ENCODE measurements at places on chromosomes 5 and 9.
A peak's percentile ranks its signal among the peaks of the same experiment; 100 is the strongest.

- DNase-seq = peak; percentile 15
Measured at GRCh38 chr5:138109463-138110265, 25.8 kb downstream of the WNT8A start.

DNA sequence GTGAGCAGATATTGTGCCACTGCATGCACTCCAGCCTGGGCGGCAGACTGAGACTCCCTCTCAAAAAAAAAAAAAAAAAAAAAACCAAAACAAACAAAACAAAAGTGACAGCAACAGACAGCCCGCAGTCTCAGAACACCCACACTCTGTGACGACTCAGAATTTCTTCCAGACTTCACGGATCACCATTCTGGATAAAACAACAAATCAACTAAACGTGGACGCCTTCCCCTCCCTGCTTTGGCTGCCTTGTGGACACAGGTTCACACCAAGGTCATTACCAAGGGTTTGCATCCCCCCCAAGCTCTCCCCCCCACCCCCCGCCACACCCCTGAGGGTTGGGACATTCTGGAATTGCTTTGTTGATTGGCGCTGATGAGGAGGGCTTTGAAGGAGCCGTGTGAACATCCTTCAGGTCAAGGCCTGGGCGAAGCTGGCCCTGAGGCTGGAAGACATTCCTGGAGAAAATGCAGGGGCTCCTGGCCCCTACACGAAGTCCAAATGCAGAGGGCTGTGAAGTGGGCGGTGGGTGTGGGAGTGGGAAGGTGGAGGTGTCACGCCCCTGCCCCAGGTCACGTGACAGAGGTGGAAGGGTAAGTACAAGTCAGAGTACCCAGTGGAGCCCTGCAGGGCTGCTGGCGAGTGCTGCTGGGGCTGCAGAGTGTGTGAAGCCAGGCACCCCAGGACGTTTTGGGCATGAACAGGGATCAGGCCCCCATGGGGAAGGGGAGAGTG, 10.1 kb downstream of the LCN10 start:
- no peak for DNase-seq

DNA sequence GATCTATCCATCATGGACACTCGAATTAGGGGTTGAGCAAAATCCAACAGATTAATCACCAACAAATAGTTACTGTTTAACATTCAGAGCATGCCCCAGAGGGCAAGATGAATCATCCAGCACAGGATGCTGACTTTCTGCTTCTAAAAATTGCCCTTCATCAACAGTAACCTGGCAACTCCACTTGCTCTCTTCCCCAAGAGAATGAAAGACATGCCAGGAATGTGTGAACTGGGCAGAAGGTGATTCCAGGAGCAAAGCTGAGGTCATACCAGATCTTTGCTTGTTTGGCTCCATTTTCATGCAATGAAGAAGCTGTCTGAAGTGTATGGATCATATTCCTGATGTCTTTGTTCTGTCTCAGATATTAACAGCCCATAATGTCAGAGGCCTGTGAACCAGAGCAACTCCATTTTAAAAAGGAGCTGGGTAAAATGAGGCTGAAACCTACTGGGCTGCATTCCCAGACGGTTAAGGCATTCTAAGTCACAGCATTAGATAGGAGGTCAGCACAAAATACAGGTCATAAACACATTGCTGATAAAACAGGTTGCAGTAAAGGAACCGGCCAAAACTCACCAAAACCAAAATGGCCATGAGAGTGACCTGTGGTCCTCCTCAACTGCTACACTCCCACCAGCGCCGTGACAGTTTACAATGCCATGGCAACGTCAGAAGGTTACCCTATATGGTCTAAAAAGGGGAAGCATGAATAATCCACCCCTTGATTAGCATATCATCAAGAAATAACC, 2.5 kb upstream of the ZNF367 start:
- peak; percentile 80 for DNase-seq

GRCh38 chr5:912280-913091, 19.8 kb downstream of the TRIP13 start:
- DNase-seq = peak; percentile 47

DNA sequence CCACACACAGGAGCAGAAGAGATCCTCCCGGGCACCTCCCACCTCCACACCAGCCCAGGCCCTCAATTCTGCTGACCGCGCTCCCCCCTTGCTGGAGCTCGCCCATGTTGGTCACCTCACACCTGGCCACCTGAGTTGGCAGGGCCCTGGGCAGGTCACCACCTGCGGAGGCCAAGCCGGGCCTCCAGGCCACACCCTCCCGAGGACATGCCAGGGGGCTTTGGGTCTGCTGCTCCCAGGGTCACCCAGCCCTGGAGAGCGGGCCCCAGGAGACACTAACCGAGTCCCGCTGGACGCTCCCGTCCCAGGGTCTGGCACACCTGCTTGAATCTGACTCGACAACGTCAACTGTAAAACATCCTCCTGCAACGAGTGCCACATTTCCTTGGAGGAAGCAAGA, 2.1 kb downstream of the SOHLH1 start:
- no peak for DNase-seq

DNA sequence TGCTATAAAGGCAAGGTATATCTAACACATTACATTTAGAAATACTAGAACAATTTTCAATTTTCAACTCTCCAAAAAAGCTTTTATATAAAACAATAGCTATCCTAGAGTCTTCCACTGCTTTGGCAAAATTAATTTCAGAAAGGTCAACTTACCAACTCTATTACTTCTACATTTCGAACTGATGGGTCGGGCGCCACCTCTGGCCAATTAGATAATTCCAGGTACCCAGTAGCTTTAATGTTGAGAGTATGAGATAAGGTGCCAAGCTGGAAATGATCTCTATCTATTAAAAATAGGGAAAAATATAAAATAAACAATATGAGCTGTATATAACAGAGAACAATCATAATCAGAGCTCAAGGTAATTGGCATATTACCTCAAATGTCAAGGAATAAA, 166.6 kb downstream of the AP3B1 start:
- DNase-seq = peak; percentile 22

- DNase-seq = no peak
Measured at GRCh38 chr5:169394371-169394770, 93.4 kb upstream of the SLIT3 start.

DNA sequence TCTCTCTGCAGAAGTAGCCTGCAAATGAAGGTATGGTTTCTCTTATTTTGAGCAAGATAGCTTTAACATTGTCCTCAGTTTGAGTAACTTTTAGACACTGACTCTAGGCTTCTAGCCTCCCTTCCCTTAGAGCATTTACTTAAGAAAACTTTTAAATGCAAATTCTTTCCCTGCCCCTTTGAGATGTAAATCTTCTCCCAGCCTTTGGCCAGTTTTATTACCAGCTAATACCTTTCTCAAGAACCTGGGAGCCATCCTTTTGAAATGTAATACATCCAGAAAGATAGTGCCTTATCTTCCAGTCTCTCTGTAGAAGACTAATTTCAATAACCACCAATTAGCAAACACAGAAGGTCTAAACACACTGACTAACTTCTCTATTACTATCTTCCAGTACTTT, 688.9 kb upstream of the CDH9 start:
- no peak for DNase-seq

GRCh38 chr9:112233769-112234168, 58.7 kb upstream of the SUSD1 start:
- no peak for DNase-seq

DNA sequence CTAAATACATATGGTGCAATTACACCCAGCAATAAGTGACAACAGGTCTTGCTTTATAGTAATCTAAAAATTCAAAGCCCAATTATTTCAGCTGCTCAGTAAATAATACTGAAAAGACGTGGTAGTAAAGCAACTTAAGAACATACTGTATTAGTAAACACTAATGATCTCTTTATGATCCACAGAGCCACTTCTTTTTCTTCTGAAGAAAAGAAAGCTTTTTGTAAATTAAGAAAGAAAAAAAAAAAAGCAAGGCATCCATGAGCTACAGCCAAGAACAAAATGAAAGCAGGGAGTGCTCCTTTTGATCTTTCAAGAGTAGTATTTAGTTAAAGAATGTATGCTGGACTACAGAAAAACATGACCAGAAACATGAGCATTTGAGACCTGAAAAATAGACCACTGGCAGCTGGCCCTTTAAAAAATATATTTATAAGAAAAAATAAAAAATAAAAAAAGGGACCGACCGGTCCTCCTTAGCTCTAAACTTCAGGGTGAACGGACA, 348.7 kb downstream of the GLIS3 start:
- no peak for DNase-seq

- no peak for DNase-seq
Measured at GRCh38 chr9:99690573-99690972, 131.1 kb upstream of the NR4A3 start.

DNA sequence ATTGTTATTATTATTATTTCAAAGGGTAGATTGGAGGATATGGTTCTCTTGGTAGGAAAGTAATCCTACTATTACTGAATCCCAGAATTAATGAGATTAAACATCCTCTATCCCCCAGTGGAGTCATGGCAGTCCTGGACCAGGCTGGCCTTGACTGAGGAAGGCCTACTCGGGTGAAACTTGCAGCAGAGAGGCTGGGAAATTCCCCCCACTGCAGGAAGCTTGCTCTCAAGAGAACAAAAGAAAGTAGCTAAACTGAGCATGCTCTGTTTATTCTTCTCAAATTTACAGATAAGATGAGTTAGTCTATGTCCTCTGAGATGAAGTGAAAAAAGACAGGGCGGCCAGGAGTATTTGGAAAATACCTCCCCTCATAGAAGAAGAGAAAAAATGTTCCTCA, 233.9 kb upstream of the RPS23 start:
- no peak for DNase-seq

GRCh38 chr5:154997746-154998145, 15.8 kb upstream of the KIF4B start:
- peak; percentile 68 for DNase-seq

DNA sequence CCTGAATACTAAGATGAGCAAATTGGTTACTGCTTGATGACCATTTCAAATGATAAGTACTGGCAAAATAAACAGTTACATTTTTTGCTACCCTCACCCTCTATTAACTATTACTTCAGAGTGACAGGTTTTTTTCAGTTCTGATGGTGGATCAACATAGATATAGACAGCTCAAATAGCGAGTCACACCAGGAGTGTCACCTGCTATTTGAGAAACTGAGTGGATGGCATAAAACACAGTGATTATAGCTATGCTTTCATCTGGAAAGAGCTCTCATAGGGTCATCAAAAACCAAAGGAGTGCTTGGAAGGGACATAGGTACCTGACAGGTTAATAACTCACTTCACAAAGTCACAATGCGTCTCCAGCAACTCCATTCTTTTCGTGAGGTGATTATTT, 244.5 kb upstream of the C9orf72 start:
- DNase-seq = no peak

- DNase-seq = no peak
Measured at GRCh38 chr5:173644673-173645436, 28.4 kb upstream of the BOD1 start.

- DNase-seq = no peak
Measured at GRCh38 chr5:10091701-10092100, 158.0 kb downstream of the ATPSCKMT start.

DNA sequence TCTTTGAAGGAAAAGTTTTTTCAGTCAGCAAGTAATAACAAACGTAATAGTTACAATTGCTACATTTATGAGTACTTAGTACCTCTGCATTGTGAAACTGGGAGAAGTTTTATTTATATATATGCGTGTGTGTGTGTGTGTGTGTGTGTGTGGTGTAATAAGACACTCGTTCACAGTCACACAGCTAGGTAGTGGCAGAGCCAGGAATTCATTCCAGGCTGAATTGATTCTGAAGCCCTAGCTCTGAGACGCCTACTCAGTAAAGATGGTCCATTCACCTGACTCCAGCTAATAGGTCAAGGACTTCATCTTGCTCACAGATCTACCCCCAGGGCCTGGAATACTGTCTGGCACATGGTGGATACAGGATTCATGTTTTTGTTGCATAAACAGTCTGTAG, 13.6 kb upstream of the CAST start:
- DNase-seq = no peak

- no peak for DNase-seq
Measured at GRCh38 chr5:171032435-171032973, 170.7 kb downstream of the RANBP17 start.

GRCh38 chr5:33401482-33402390, 39.0 kb upstream of the TARS1 start:
- no peak for DNase-seq

GRCh38 chr9:88522360-88522759, 12.6 kb upstream of the NXNL2 start:
- no peak for DNase-seq

DNA sequence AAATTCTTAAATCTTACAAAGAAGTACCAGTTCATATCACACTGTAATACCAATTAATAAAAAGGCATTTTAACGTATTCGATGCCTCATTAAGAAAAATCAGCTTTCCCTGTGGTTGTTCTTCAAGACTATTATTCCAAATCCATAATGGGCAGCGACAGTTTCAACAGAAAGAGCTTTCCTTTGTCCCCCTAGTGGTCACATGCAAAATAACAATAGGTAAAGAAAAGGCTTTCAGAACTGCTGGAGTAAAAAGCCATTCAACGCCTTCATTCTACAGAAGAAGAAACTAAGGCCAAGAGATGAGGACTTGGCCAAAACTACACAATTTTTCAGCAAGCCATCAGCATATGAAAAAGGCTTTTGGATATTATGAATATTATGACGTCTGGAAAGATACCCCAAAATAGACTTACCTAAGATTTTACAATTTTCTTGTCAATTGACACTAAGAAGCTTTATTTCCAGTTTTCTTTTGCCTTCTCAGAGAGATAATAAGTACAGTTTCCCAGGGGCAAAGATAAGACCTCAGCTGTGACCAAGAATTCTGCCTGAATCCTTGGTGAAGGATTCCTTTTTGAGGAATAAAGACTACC, 6.7 kb upstream of the CDH6 start:
- DNase-seq = peak; percentile 72

- no peak for DNase-seq
Measured at GRCh38 chr9:26747611-26748010, 145.0 kb downstream of the CAAP1 start.

DNA sequence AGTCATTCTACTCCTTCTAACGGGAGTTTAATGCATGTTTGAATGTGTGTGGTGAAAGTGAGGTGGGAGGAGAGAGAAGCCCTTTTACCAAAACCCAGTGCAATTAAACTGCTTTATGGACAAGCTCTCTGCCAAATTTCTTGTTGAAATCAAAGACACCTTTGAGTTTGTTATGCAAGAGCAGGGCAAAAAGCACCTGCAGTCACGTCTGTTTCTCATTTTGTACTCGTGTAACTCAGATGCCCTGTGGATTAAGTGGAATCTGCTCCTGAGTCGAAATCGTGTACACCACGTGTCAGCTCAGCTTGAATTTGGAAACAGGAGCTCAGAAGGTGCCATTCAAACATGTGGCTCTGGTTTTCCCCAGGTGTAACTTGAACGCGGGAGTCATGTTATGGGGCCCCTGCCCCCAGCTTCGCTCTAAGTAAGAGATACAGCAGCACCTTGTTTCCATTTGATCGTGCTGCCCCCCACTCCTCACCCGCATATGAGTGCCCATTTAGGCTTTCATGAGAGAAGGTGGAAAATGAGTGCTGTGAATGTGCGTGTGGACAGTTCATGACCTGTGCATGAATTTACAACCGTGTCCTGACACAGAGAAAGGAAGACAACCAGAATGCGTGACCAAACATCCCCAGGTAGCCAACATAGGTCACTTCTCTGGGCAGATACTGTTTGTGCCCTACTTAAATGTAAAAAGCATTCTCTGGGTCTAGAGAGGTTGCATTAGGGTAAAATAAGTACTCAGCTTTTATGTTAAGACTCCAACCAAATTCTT, 347.0 kb upstream of the SLC30A5 start:
- no peak for DNase-seq

GRCh38 chr9:108296056-108296455, 559.7 kb downstream of the ACTL7B start:
- no peak for DNase-seq

GRCh38 chr5:43304525-43304924, 8.7 kb downstream of the HMGCS1 start:
- no peak for DNase-seq

- DNase-seq = no peak
Measured at GRCh38 chr9:136203408-136204144, 1.4 kb downstream of the LHX3 start.
